ENCODE measurements at places on chromosomes 2 and 18. TPM values are rescaled to one million over a fixed set of nuclear protein-coding genes. Genes with fewer than 3 reads are reported as not detected.

ALPP gene
- total RNA-seq = 1.1 TPM

FSHR gene
- total RNA-seq = not detected

TPO gene
- 0.41 TPM for total RNA-seq

DNAJC5G gene
- total RNA-seq = not detected

ANKAR gene
- total RNA-seq = 0.94 TPM

OSBPL6 gene
- total RNA-seq = not detected

UGT1A5 gene
- 3.1 TPM for total RNA-seq

CRACDL gene
- total RNA-seq = 7.6 TPM

GRCh38 chr2:88765154-88765888 lies 73.8 kb downstream of the RPIA start:
- no peak for DNase-seq

GRCh38 chr18:23588836-23589560 lies 2.7 kb upstream of the NPC1 start:
- DNase-seq = no peak

DNA sequence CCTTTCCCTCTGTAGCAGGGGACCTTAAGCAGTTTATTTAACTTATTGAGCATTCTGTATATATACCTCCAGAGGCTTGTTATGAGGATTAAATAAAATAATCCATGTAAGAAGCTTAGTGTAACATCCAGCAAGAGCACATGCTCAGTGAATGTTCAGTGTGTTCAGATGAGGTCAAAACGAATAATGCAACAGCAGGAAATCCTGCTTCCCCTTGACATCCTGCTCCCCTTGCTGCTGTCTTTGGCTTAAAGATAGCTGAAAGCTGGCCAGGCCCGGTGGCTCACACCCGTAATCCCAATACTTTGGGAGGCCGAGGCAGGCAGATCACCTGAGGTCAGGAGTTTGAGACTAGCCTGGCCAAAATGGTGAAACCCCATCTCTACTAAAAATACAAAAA lies 68.7 kb downstream of the COL4A4 start:
- no peak for DNase-seq

- peak; percentile 36 for DNase-seq
These were observed 60.8 kb downstream of the LIMS1 start for GRCh38 chr2:108594982-108595464.
